ENCODE measurements at places on chromosomes 11 and 22.
A peak's percentile ranks its signal among the peaks of the same experiment; 100 is the strongest.

- DNase-seq, result no peak
Observed at GRCh38 chr11:65476632-65477148, 22.2 kb upstream of the MALAT1 start.

GRCh38 chr11:46769636-46770221 is 50.7 kb downstream of the F2 start:
- no peak for DNase-seq

DNA sequence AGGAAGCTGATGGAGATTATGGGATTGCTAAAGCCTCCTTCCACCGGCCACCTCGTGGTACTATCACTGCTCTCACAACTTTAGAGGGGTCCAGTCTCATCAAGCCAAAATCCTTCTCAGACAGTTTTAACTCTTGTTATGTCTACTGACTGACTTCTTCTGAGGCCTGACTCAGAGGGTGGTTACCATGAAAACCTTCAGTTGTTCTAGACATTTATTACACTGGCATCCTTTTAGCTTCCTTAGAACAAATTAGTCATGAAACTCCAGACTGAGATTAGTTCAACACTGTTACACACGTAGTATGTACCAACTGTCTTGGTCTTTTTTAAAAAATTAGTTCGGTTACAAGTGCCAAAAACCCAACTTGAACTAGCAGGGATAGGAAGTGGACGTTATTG is 7.5 kb downstream of the DIXDC1 start:
- DNase-seq, result no peak

DNA sequence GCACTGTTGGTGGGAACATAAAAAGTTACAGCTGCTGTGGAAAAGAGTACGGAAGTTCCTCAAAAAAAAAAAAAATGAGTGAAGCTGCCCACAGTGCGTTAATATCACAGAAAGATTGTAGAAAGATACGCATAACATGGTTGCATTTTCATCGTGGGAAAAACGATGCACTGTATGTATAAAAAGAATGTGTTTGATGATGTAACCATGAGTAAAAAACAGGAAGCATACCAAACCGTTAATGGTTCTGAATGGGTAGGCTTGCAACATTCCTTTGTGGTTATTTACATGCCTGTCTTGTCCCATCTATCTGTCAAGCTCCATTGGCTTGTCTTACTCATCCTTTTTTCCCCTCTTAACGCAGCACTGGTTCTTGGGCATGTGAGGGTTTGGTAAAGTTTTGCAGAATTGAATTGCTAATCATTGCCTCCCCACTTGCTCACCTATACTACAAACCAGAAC is 33.8 kb upstream of the DKK3 start:
- DNase-seq, result no peak

- no peak for DNase-seq
Observed at GRCh38 chr11:118009864-118010737, 23.9 kb downstream of the IL10RA start.

DNA sequence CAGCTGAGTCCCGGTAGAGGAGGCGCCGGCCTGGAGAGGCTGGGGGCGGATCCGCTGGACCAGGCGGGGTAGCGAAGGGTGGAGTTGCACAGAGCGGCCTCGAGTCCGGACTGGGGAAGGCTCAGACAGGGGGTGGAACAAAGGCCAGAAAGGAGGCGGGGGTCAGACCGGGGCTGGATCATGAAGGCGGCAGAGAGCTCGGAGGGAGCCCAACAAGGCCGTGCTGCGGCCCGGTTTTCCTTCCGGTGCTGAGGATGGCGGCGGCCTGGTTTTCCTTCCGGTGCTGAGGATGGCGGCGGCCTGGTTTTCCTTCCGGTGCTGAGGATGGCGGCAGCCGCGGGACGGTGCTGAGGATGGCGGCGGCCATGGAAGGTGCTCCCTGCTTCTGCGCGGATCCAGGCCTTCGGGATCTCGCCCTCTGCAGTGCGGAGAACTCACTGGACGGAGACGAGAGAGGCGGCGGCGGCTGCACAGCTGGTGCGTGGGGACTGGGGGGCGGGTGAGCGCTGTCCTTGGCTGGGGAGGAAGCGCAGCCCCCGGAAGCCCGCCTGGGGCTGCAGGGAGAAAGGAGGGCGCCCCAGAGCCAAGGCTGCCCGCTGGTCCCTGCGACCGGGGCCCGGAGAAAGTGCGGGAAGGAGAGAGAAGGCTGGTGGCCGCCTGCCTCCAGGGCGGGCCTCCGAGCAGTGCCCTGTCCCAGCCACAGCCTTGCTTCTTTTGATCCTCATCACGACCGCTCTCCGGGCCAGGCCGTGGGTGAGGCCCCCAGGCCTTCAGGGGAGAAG is 350.4 kb upstream of the B3GAT1 start:
- DNase-seq, result no peak

GRCh38 chr22:48250286-48250895 is 1487.9 kb downstream of the TBC1D22A start:
- no peak for DNase-seq

DNA sequence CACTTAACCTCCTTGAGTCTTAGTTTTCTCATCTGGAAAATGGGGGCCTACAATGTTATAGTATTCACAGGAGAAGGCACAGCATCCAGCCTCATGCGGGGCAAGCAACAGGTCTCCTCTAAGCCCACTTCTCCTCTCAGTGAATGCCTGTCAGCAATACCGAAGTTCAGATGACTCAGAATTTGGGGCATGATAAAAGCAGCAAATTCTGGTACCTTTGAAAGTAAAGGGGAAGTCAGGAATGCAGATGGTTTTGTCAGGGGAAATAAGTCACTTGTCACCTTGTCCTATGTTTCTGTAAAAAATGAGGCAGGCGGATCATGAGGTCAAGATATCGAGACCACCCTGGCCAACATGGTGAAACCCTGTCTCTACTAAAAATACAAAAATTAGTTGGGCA is 350.2 kb downstream of the LARGE1 start:
- DNase-seq, result no peak

DNA sequence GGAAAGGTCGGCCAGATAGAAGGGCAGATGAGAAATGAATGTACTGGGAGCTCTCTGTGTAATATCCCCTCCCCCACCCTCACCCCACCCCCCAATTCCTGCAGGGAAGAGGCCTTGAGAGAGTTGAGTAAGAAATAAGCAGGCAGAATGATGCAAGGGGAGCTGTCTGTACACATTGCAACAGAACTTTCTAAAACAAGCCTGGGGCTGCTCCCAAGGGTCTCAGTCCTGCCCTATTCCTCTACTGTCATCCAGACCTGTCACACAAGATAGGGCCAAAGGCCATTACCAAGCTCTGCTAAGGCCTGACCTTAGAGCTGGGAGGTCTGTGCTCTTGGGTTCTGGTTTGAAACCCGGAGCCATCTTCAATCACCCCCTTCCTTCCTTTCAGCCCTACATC is 5.7 kb upstream of the DGAT2 start:
- no peak for DNase-seq

DNA sequence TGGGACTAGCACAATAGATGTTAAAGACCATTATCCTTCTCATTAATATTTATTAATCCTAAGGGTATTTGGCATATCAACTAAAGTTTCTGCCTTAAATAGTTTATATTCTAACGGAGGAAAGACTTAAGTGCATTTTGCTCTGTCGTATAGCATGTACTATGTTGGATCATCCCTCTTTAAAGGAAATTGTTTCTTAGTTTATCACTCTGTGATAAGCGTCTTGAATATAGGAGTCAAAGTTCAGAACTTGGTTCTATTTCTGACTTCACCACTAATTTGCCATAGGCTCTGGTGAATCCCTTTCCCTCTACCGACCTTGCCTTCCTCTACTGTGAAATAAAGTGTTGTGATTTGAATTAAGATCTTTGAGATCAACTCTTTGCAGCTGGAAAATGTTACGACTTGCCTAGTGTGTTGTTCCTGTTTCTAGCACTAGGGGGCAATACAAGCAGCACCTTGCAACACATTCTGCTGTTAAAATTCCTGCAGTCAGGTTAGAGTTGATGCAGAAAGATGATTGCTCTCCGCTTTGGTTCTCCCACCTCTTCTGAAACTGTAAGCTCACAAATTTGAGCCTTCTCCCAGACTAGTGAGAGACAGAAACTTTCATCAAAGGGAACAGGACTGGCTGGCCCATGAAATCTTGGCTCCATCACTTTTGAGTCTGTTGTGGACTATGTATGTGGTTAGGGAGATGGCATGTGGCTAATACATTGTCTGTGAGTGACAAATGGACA is 27.8 kb upstream of the ZNRF3 start:
- peak; percentile 45 for DNase-seq

DNA sequence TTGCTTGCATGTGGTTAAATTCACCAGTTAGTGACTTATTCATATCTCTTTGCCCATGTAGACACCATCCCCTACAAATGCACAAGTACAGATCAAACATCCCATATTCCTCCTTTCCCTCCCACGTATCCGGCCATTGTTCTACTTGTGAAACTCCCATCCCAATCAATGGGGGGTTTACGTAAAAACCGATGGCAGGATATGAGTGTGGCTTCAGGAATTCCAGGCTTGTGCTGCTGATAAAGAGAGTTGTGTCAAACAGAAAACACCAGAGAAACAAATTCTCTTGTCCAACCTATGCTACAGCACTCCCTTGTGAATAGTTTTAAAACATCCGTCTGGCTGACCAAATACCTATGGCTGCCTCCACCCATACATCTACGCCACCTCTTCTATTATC is 15.5 kb downstream of the FLI1 start:
- no peak for DNase-seq

Data from effector CD4-positive, alpha-beta T cell (primary cell).